ENCODE measurements at places on chromosomes 3 and 15. TPM values are rescaled to one million over a fixed set of nuclear protein-coding genes. Genes with fewer than 3 reads are reported as not detected.

CPEB1 gene
- not detected for total RNA-seq

HRH1 gene
- 3.6 TPM for total RNA-seq

DNASE1L3 gene
- total RNA-seq: 0.48 TPM

REC114 gene
- total RNA-seq: not detected

GOLGA8J gene
- total RNA-seq: not detected
